ENCODE measurements at places on chromosomes 2 and 18.

DNA sequence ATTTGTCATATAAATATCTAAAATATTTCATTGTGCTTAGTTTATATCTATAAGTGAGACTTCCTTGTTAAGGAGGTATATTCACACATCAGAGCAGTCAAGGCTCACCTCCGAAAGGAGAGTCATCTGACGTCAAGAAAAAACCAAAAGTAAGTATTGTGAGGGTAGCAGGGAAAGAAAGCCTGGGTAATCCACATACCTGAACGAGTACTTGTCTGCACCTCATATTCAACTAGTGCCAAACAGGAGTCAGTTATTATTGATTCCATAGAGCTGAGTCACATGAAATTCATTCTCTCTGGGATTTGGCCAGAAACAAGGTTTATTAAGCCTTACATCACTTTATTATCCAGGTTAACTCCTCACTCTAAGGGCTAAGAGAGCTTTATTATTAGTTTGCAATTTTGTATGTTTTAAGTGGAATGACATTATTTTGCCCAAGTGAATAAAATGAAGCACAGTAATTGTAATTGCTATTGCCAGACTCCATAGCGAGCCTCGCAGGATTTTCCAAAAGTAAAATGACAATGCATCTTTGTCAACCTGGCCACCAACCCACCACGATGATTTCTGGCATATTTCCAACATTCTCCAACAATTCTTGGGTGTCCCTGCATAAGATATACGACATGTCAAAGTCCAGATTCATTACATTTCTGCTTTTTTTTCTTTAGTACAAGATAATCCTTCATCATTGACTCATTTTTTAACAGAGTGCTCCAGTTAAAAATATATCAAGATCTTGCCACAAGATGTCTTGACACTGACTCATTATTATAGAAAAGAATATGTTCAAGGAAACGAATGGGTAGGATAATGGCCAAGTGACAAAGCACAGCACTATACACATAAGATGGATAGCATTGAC is 1210.4 kb upstream of the ACVR2A start:
- no peak for DNase-seq

- no peak for DNase-seq
These were observed 31.5 kb downstream of the MEIS1 start for GRCh38 chr2:66466433-66466832.

GRCh38 chr2:32330136-32330535 is 26.7 kb upstream of the BIRC6 start:
- no peak for DNase-seq

GRCh38 chr2:224971214-224971613 is 71.1 kb downstream of the DOCK10 start:
- DNase-seq, result no peak

DNA sequence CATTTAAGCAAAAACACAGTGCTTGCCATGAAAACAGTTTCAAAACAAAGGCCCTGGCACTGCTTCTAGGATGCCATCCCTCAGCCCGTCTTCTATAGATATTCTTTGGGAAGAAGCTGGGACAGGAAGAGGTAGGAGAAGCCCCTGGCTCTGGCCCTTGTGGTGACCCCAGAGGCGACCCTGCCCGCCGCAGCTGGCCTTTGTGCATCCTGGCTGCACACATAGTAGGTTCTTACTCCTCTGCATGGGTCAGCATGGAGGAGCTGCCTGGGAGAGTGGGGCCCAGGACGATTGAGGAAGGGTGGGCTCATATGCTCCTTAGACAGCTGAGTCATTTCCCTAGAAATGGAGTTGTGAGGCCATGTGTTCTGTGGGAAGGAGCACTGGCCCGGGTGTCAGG is 44.4 kb upstream of the OTOF start:
- DNase-seq, result no peak

DNA sequence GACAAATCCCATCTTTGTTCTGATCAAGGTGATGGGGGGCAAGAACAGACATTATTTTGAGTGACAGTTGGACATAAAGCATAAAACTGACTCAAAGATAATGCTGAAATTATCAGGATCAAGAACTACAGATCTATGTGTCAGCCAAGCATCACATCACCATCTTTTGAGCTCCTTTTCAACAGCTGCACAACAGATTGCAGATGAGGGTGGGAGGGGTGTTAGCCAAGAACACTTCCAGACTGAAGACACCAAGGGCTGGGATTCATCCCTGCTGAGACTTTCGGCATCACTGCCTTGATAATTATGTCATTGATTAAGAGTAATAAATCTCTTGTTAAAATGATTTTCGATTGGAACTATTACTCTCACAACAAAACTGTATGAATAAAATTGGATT is 191.5 kb upstream of the NETO1 start:
- DNase-seq, result no peak

DNA sequence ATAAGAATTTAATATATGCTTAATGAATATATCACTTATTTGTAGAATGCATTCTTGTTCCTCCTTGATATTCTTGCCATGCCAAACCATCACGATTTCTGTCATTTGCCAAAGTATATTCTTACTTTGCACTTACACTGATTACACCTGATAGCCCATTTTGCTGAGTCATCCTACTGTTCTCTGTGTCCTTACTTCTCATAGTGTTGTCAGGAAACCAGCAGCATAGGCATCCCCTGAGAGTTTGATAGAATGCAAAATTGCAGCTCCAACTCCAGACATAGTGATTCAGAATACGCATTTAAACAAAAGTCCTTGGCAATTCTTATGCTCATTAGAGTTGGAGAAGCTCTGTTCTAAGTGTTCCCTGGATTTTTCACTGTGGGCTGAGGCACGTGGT is 687.1 kb downstream of the DPP10 start:
- DNase-seq, result no peak

- no peak for DNase-seq
These were observed 43.6 kb downstream of the TSPYL6 start for GRCh38 chr2:54212456-54212855.

DNA sequence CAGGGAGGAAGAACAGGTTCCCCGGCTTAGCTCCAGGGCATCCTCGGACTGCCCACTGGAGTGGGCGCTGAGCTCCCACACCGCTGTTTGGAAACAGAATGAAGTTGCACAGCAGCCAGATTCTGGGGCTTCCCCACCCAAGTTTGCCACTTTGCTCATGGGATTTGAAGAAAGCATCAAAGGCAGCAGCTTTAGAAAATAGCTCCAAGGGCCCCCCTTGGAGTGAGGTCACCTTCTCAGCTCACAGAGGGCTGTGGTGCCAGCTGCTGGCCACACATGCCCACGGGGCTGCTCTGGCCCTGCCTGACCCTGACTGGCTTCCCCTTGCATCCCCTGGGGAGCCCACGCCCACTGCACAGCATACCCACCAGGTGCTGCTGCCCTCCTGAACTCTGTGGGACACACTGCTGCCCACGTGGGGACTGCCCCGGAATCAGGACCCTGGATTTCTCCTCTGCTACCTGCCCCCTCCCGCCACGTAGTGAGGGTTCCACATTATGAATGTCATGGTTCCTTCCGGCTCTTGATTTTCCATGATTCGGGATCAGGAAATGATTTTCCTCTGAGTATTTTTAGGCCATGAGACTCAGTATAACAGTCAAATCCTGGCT is 70.3 kb downstream of the TGOLN2 start:
- DNase-seq, result no peak

DNA sequence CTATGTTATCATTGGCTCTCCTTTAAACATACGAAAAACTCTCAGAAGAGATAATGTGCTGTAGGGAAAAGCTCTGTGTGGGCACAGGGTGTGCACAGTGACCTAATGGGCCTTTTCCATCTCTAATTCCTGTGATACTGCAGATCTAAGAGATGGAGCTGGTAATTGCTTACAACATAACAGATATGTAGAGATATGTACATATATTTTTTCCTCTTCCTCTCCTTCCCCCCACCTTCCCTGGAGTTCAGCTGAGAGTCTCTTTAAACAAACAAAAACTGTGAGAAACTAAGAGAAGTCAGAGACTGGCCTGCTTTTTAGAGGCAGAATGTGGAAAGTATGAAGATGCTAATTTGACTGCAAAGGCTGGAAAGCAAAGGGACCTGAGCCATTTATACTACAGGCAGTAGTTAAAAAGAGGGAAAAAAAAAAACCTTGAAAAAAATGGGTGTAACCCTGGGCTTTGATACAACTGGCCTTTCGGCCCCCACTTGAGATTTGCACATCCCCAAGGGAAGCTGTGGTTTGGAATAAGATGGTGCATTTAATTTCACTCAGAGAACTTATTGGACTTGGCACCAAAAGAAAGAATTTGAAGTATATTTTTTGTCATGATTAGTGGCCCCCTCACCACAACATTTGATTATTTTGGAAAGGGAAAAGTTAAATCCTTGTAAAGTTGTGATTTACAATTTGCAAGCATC is 502.2 kb upstream of the ZEB2 start:
- no peak for DNase-seq

- no peak for DNase-seq
These were observed 299.5 kb upstream of the LYPD1 start for GRCh38 chr2:132969371-132969985.

- peak; percentile 60 for DNase-seq
These were observed 171.8 kb downstream of the ICOS start for GRCh38 chr2:204108330-204108751.

- no peak for DNase-seq
These were observed 55.9 kb downstream of the LDAH start for GRCh38 chr2:20766798-20767644.

GRCh38 chr2:30778611-30779010 is 28.6 kb downstream of the CAPN13 start:
- no peak for DNase-seq

- no peak for DNase-seq
These were observed 238.3 kb downstream of the MYCN start for GRCh38 chr2:16178551-16179130.

DNA sequence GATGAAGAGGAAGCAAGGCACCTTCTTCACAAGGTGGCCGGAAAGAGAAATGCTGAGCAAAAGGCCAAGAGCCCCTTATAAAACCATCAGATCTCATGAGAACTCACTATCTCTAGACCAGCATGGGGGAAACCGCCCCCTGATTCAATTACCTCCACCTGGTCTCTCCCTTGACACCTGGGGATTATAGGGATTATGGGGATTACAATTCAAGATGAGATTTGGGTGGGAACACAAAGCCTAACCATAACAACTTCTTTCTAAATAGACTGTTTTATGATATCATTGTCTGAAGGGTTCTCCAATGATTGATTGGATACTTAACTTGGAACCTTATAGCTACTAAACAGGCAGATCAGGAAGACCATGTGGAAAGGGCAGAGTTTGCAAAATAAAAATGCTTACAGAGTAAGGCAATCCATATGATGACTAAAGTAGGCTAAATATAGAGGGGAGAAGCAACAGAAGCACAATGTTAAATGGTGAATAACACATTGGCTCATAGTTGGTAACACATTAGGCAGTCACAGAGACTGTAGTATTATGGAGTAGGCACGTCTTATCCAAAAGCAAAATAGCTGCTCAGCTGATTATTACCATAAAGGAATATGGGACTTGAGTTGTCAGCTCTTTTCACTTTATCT is 179.0 kb downstream of the BARD1 start:
- DNase-seq, result no peak

- no peak for DNase-seq
These were observed 21.2 kb downstream of the RTP5 start for GRCh38 chr2:241890524-241891235.

- no peak for DNase-seq
These were observed 60.4 kb downstream of the BOD1L2 start for GRCh38 chr18:57207124-57207916.

- DNase-seq, result no peak
These were observed 45.6 kb upstream of the ARHGAP15 start for GRCh38 chr2:143083636-143084035.

GRCh38 chr2:205869439-205869838 is 187.1 kb downstream of the NRP2 start:
- no peak for DNase-seq

DNA sequence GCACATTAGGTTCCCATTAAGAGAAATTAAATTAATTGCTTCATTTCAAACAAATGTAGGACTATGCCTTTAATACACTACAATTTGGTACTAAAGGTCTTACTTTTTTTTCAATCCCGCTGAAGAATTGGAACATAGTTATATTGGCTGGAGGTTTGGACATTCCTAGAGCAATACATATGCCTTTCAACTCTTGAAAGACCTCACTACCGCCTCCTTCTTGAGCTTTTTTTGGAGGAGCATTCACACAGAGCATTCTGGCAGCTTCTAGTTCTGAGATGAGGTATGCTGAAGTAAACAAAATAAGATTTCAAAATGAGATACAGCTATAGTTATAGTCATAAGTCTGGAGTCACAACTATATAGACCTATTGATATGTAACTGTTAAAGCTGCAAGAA is 10.9 kb downstream of the FAM98A start:
- no peak for DNase-seq

GRCh38 chr18:57523171-57523956 is 63.1 kb downstream of the FECH start:
- no peak for DNase-seq

DNA sequence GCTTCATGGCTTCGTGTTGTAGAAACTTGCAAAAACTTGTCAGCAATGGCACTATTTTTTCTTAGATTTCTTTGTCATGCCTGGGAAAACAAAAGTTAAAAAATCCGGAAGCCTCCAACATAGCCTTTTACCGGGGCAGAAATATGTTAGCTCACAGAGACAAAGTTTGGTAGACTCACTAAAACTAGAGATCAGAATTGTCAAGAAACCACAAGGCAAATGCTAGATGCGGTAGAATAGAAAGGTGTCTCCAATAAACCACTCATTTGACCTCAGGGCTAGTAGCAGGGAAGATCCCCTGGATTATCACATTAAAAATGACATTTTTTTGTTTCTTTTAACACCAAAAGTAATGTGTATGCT is 405 bp downstream of the CASP10 start:
- DNase-seq, result no peak

GRCh38 chr2:235674146-235674545 is 180.3 kb downstream of the AGAP1 start:
- no peak for DNase-seq

GRCh38 chr18:37869051-37869450 is 303.5 kb upstream of the CELF4 start:
- no peak for DNase-seq

DNA sequence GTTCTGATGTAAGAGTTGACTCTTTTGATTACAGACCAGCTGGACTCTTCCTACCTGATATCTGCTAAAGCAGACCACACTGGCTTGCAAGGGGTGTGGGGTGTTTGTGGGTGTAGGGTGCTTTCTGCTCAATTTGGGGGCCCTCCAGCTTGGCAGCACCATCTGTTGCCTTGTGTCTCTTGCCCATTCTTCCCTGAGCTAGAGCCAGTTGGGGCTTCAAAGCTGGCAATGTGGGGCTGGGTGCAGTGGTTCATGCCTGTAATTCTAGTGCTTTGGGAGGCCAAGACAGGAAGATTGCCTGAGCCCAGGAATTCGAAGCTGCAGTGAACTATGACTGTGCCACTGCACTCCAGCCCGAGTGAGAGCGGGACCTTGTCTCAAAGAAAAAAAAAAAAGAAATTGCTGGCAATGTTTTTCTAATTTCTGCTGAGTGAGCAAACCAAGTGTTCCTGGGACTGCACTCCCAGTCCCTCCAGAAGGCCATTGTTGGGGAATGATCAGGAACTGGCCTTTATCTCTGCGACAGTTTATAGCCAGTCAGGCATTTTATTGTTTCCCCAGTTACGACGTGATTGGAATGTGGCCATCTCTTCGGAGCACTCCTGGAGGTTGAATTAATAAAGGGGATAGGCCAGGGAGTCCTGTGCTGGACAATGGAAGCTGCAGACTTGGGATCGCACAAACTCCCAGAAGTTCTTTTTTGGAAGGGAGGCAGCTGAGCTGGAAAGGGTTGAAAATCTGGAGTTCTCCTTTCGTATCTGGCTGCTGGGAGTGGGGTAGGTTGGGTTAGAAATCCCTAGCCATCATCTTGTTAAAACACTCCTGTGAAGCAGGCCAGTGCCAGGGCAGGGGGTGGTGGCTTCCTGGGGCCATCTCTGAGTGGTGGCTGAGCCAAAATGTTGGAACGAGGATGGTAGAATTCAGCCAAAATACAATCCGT is 57.2 kb downstream of the LIPG start:
- no peak for DNase-seq
